BJ (cell line): ENCODE measurements at places on chromosomes 6 and 20. TPM values are rescaled to one million over a fixed set of nuclear protein-coding genes. Genes with fewer than 3 reads are reported as not detected.

ERVFRD-1 gene
- polyA plus RNA-seq: not detected in 2 replicates

NFYA gene
- 7.6 and 7.7 TPM in 2 replicates for polyA plus RNA-seq

SNAP91 gene
- polyA plus RNA-seq: not detected in 2 replicates

CAGE1 gene
- polyA plus RNA-seq: not detected in 2 replicates

C20orf141 gene
- 0.12 TPM in 1 of 2 replicates, not detected in the other for polyA plus RNA-seq

PTK6 gene
- 0.05 and 0.07 TPM in 2 replicates for polyA plus RNA-seq

CALHM5 gene
- 4.4 and 6.6 TPM in 2 replicates for polyA plus RNA-seq
